ENCODE measurements at places on chromosomes 3 and 15.

- DNase-seq: no peak
These were observed 1.1 kb downstream of the MESP2 start for GRCh38 chr15:89777073-89777751.

- no peak for DNase-seq
These were observed 19.6 kb downstream of the PPARG start for GRCh38 chr3:12308517-12308916.

DNA sequence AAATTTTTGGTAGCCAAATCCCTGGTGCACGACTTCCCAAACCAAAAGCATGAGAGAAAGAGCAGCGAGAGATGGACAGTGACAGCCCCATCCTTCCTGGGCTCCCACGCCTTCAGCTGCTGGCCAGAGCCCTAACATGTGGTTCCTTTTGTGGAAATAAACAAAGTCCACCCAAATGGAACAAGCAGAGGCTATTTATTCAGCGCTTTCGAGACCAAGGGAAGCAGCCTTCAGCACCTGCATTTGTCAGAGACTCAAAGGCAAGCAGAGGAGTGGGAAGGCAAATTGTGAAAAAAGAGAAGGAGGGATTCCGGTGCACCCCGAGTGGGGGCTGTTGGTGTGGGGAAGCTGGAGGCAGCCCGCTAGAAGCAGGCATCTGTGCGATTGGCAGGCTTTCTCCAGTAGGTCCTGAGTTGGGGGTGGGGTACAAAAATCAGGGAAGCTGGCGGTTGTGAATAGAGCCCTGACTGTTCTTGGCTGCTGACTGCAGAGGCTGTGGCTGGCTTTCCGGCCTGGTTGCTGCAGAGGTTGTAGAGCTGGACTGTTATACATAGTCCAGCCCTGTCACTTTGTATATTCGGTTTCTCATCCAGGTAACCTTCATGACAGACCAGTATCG lies 427.2 kb downstream of the OCA2 start:
- no peak for DNase-seq

DNA sequence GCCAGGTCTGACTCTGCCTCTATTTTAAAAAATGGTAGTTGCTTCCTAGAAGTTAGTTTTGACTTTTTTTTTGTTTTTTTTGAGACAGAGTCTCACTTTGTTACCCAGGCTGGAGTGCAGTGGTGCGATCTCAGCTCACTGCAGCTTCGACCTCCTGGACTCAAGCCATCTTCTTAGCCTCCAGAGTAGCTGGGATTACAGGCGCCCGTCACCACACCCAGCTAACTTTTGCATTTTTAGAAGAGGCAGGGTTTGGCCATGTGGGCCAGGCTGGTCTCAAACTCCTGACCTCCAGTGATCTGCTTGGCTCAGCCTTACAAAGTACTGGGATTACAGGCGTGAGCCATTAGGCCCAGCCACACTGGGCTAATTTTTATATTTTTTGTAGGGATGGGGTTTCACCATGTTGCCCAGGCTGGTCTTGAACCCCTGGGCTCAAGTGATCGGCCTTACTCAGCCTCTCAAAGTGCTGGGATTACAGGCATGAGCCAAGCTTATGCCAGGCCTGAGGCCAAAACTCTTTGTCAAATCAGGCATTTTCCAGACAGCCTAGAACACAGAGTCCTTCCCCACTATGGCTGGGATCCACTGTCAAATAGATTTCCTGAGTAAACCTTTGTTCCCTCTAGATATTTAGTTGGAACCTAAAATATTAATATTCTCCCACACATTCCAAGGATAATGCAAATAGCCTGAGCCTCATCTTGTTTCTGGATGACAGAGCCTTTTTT lies 13.7 kb downstream of the C3orf62 start:
- no peak for DNase-seq

GRCh38 chr3:21803604-21804003 lies 52.6 kb upstream of the ZNF385D start:
- DNase-seq: no peak

DNA sequence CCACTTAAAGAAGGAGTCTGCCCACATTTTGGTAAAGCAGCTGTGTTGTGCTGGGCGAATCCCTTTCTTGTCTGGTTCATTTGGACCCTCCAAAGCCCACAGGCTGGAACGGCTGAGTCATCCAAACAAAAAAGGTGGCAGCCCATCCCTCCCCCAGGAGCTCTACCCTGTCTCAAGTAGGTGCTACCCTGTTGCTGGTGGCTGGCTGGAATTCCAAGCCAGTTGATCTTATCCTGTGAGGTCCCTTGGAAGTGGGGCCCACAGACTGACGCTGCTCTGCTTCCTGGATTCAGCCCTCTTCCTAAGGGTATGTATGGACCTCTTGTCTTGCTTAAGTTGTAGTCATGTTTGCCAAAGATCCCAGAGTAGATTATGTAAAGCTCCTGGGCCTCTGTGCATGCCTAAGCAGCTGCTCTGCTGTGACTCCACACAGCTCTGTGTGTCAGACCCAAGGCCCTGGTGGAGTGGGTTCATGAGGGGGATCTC lies 44.5 kb downstream of the CCR1 start:
- DNase-seq: no peak

DNA sequence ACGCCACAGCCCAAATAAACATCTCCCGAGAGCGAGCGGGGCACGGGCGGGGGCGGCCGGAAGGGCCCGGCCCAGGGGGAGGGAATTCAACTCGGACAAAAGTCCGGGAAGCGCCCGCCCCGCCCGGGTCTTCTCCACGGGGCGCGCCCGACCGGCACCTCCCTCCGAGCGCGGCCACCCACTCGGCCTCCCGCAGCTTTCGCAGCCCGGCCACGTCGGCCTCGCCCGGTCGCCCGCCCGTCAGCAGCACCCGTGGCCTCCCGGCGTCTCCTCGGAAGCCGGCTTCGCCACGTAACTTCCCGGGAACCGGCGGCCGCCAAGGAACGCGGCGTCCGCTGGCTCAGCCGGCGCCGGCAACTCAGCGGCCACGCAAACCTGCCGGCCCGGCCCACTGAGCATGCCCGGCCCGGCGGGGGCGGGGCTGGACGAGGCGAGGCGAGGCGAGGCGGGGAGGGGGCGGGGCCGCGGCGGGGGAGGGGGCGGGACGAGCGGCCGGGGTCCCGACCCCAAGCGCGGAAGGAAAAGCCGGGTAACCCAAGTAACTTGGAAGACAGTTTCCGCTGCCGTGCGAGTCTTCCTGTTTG lies at the start of gene TJP1:
TSS of gene TJP1 (minus strand) at position 369 of the 584 bp plus-strand sequence. CDS start 440 bp downstream, outside the sequence.
- peak; percentile 42 for DNase-seq

- no peak for DNase-seq
These were observed 110.2 kb downstream of the TPRA1 start for GRCh38 chr3:127480196-127480954.

DNA sequence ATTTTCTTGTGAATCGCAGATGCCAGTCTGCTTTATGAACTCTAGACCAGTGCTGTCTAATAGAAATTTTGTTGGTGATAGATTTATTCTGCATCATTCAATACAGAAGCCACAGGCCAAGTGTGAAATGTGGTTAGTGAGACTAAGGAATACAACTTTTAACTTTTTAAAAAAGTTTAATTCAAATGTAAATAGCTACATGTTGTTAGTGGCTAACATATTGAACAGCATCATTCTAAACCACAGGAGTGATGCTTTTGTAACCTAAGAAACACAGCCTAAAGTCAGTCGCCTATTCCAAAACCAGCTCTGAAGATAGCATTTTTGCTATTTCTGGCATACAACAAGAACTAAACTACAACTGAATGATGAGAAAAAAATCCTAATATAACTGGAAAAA lies 164.8 kb upstream of the CBLB start:
- DNase-seq: no peak

- DNase-seq: no peak
These were observed 23.6 kb upstream of the TRIM59 start for GRCh38 chr3:160473221-160473620.

- DNase-seq: no peak
These were observed 28.3 kb downstream of the SLC2A2 start for GRCh38 chr3:170997961-170998913.

DNA sequence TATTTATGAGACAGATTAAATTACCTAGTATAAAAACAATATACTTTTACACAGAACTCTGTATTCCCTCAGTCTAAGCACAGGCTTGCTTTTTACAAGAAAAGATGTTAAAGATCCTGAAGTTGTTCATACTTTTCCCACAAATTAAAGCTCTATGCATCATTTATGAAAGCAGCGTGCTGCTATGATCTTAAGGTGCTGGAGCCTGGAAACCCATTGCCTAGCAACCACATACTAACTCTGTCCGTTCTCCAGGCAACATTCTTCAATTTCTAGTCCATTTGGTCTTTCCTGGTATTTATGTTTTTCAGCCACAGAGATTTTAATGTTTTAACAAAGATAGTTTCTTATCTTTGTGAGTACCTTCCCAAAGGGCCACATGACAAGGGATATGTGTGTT lies 312.0 kb downstream of the DOCK3 start:
- no peak for DNase-seq

- no peak for DNase-seq
These were observed 29.4 kb downstream of the LYSMD4 start for GRCh38 chr15:99703603-99704443.

- no peak for DNase-seq
These were observed 242.2 kb downstream of the SLCO3A1 start for GRCh38 chr15:92095693-92096092.

GRCh38 chr3:126994661-126995245 lies 11.8 kb downstream of the PLXNA1 start:
- DNase-seq: no peak

DNA sequence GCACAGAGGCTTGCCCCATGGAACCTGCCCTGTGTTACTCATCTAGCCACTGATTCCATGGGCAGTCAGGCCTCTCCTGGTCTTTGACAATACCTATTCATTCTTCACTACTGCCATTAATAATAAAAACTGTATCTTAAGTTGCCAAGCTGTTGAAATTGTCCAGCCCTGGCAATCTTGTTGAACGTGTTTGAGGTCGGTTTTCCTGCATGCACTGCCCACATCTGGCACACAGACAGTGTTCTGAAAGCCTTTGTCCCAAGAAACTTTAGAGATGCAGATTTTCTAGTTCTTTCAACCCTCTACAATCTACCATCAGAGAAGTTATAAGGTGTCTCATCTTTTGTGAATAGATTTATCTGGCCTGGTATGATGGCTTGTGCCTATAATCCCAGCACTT lies 567.2 kb upstream of the NECTIN3 start:
- no peak for DNase-seq

DNA sequence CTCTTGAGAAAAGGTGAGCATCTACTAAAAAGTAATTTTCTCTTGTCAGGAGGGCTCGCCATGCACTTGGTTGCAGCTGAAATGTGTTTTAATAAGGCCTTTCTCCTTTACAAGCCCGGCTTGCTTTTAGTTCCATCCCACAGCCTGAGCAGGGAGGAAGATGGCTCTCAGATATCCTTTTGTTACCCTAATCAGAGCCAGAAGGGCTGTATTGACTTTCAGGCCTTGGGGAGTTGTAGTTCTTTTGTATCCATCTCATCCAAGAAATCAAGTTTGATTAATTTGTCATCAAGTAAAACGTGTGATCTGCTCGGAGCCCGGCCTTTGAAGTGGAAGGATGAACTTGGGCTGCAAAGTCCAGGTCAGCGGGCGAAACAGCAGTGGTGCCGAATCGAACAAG lies 52.9 kb downstream of the EIF4E3 start:
- no peak for DNase-seq

- no peak for DNase-seq
These were observed 82.3 kb downstream of the RBPMS2 start for GRCh38 chr15:64693134-64693533.

DNA sequence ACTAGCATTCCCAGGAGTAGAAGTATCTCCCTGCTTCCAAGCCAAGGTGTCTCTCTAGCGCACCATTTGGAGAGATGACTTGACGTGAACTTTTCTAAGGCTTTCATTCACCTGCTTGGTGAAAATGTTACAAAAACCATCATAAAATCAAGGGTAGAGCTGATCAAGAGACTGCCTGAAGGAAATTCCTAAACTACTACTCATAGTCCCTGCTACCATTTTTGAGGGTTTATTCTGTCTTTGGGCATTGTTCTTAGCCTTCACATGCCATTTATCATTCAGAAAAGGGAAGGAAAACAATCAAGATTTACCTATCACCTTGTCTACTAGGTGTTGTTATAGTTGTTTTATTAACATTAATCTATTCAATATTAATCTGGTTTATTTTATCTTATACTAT lies 525.8 kb downstream of the NTRK3 start:
- DNase-seq: no peak

GRCh38 chr3:114179575-114179974 lies 723 bp upstream of the DRD3 start:
- no peak for DNase-seq

- DNase-seq: no peak
These were observed 19.4 kb downstream of the RTP3 start for GRCh38 chr3:46517016-46517783.

- DNase-seq: no peak
These were observed 17.7 kb downstream of the USF3 start for GRCh38 chr3:113678773-113679172.

DNA sequence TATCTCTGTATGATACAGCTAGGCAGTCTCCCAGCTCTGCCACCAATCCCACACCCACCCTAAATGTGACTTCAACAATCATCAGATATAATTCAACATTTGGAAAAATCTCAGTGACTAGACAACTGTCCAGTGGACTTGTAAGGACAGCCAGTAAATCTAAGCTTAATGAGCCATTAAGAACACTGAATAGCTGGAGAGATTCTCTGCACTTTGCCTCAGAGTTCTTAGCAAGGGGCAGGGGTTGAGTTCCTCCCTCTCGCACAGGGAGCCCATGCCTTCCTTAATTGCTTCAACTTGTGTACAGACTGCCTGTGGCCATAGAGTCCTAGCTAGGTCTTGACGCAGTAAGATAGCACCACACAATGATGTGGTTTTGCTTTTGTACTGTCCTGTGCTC lies 15.6 kb downstream of the MEX3B start:
- DNase-seq: no peak

- DNase-seq: no peak
These were observed 39.1 kb upstream of the CMTM7 start for GRCh38 chr3:32352563-32352962.

DNA sequence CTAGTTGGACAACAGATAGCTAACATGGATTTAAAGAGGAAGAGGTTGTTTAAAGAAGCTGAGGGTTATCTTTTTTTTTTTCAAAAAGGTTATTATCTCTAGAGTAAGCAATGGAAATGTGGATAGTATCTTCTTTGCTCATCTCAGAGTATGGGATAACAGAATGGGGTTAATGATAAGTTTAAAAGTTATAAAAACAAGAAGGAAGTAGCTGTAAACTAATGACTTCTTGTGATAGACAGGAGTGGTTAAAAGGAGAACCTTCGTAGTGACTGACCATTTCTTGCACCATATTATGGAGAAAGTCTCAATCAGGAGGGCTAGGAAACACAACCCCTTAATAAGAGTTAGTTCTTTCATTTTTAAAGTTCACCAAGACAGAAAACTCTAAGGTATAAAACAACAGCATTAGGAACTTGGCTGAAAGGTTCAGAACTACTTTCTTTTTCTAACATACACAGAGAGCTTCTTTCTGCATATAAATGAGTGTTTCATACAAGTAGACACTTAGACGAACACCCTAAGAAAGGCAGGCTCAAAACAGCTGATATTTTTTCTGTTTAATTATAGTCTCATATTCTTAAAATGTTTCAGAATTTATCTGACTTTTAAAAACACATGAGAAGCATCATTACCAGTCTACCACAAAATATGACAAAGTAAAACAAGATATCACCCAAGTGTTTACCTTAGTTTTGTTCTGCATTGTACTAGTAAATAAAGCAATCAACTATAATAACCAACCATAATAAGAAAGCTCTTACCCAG lies 140.0 kb downstream of the MEIS2 start:
- no peak for DNase-seq

Measured in nucleus accumbens (tissue), 56 donors.